NCI-H69 (cell line): ENCODE measurements at places on chromosomes 6 and 20.

DNA sequence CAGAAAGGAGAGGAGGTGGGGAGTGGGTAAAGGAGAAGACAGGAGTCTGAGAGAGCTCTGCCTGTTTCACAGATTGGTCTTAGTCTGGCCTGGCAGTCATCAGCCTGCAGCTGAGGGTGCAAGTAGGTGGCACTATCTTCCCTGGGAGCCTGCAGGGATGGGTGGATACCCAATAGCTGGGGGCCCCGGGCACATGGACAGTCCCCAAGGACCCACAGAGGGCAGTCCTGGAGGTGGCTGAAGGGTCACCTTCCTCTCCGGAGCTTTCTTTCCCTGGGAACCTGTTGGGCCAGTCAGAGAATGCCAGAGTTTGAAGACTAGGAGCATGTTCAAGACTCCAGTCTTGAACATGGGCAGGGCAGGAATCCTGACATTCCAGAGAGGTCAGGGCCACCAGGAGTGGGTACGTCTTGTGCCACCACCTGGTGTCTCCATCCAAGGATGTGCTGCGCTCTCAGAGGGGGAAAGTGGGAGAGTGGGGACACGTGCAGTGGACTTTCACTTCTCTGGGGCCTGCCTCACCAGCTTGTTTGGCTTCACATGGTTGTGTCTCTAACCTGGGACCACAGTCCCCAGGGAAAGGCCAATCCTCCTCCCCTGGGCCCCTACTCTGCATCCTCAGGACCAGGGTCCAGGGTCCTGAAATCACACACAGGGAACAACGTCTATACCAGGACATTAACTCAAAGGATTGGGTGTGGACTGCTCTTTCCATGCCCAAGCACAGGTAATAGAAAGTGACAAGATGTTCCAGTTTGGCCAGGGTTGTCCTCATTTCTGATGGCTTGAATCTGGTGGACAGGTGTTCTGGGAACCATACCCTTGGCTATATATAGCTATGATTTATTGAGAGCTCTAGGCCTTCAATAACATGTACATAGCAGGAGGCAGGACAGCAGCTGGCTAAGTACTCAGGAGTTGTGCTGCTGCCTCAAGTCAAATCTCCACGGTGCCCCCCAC is 18.0 kb downstream of the AARS2 start:
- peak; percentile 59 for DNase-seq

- no peak for DNase-seq
Observed at GRCh38 chr20:51447097-51447764, 95.3 kb downstream of the NFATC2 start.

DNA sequence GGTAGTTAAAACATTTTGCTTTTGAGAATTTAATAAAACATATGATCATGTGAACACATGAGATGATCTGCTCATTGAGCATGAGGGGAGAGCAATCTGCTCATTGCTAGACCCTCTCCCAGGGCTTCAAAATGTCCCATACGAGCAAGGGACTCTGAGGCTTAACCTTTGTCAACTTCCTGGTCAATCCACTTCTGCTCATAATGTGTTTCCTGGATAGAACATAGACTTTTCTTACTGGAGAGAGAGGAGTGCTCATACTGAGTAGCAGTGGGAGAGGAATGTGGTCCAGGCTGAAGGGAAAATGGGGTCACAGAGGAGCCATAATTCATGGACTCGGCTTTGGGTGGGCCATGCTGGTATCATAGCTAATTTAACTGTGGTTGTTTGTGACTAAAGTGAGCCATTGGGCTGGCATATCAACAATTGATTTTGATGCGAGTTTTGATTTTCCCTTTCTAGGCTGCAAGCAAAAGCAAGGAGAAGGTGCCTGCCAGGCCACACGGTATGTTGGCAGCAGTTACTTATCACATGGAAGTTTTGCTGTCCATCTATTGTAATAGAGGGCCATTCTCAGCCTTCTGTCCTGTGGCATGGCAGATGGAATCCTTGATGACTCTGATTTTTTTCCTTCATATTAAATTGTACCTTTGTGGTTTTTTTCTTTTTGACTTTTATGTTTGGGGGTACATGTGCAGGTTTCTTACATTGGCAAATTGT is 20.8 kb upstream of the ADGRF4 start:
- DNase-seq, result no peak

DNA sequence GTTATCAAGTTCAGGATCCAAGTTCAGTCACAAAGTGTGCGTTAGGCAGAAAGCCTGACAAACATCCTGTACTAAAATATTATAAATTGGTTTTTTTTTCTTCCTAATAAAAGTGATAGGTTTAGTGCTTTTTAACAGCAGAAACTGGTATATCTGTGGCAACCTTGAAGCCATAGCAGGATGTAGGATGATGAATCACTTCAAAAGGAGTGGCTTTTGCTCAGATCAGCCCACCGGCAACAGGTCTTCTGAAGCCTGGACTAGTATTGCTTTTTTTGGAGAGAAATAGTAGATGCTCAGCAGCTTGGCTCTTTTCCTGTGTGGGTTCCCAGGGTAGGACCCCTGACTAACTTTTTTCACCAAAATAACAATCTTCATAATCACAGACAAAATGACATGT is 190.8 kb downstream of the EPM2A start:
- no peak for DNase-seq

- DNase-seq, result peak; percentile 42
Observed at GRCh38 chr6:42783876-42784642, 2.2 kb downstream of the BICRAL start.

DNA sequence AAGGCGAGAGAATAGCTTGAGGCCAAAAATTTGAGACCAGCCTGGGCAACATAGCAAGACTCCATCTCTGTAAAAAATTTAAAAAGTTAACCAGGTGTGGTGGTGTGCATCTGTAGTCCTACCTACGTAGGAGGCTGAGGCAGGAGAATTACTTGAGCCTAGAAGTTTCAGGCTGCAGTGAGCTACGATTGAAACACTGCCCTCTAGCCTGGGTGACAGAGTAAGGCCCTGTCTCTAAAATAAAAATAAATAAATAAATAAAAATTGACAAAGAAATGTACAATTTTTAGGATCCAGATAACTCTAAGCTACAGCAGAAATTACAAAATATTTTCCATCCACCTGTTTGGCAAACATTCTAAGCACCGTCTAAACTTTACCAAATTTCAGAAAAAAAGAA is 941.0 kb upstream of the ADGRB3 start:
- peak; percentile 10 for DNase-seq

DNA sequence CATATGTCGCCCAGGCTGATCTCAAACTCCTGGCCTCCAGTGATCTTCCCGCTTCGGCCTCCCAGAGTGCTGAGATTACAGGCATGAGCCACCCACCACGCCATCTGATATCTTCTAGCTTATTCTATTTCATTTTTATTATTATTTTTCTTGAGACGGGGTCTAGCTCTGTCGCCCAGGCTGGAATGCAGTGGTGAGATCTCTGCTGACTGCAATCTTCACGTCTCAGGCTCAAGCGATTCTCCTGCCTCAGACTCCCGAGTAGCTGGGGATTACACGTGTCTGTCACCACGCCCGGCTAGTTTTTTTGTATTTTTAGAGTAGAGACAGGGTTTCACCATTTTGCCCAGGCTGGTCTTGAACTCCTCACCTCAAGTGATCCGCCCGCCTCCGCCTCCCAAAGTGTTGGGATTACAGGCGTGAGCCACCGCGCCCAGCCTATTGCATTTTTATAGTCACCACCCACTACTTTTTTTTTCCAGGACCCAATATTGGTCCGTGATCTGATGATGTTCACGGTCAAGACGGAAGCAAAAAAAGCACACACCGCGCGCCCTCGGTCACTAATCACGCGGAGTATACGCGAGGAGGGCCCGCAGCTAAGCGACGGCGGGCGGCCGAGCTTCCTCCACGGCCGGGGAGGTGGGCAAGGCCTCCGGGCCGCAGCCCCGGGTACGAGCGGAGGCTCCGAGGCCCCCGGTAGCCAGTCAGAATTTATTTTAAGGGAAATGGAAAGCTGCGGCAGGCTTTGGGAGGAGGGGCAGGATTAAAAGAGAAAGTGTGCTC is 1.1 kb upstream of the LSM14B start:
- no peak for DNase-seq

DNA sequence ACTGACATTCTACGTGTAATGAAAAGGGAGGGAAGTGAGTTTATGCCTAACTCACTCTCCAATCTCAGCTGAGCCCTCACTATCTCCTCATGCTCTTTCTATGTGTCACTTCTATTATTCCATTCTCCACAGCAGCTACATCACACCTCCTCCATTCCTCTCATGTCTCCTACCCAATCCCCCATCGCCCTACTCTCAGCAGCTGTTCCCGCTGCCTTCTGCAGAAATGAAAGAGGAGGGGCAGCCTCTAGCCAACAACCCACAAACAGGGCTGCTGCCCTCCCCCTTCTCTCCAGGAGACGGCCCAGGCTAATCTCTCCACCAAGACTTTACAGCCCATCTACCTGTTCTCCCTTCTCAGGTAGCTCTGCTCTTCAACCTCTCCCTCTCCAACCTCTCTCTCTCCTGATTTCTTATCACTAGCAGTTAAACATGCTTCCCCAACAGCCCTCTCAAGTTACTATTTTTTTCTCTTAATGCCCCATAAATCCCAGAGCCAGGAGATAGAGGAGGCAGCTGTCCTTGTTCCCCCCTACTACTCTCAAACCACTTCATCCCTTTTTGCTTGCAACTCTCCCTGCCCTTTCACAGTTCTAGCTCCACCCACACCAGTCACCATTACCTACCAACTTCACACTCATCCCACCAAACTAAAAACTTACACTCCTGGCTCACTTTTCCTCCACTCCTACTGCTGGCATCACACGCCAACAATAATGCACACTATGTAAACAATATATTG is 136.5 kb downstream of the BTBD9 start:
- DNase-seq, result peak; percentile 52

DNA sequence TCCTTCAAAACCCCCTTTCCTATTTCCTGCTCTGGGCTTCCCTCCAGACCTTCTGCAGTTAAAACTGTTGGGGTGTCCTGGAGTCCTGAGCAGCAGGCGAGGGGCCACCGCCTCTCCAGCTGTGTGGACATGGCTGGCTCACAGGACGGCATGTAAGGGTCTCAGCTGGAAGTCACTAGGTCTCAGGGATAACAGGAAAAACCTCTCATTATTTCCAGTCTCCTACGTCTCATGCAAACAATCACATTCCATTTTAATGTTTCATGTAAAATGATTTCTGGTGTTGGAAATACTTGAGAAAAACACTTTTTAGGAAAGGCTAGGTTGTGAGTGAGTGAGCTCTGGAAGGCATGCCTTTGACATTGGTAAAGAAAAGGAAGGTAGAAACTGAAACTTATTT is 158.7 kb downstream of the SCML4 start:
- peak; percentile 54 for DNase-seq

DNA sequence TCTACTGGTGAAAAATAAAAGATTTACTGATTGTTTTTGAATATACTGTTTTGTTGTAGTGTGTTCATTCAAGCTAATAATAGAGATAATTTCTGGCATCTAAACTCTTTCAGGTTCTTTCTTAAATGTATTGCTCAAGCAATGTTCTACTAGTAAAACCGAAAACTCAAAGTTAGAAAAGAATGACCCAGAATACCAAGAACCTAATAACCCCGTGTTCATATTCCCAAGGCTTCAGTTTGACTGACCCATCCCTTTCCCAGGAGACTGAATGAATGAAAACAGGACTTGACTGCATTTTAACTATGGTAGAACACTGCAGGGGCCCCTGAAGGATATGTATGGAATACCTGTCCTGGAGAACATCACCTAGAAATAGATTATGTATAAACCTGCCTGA is 375.3 kb downstream of the MAFB start:
- no peak for DNase-seq

DNA sequence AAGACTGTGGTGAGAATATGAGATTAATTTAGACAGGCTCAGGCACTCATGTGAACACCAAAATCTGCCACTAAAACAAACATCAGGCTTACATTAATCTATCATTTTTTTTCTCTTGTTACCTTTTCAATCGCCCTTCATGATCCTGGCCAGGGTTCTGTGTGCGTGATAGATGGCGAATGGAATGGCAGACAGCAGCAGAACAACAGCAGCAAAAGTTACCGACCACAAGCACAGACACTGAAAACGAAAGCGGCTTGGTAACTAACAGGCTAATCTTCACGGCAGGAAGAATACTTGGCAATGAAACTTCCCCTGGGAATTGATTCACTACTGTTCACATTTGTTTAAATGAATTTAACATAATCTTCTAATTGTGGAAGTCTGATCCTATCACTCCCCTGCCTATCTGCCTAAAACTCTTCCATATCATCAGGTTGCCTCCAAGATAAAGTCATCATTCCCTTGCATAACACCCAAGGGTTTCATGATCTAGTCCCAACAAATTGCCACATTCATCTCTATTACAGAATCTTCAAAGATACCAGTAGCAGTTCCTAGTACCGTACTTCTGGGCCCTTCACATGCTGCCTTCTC is 28.7 kb downstream of the PTPRK start:
- DNase-seq, result peak; percentile 58

DNA sequence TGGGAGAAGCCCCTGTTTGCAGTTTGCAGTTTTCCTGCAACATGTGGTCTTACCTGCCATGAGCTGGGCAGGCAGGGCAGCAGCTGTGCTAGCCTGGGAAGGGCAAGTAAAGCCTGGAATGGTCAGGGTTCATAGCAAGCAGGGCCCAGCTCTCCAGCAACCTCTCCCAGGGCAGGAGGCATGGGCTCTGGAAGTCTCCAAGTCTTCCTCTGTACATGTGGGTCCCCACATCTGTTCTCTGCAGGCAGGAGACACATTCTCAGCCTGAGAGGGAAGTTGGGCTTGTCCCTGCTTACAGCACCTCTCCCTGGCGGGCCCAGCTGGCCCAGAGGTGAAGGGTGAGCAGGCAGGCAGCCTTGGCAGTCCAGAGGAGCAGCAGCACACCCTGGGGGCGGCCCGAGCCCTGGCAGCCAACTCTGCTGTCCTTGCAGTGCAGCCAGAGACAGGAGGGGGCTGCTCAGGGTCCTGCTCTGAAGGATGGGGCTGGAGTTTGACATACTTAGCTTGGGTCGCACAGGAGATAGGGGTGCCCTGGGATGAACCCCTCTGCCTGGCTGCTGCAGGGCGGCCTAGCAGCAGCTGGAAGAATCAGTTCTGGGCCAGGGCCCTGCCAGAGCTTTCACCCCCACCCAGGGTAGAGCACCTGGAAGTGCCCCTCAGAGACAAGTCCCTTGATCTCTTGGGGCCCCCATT is 176.0 kb downstream of the MRPL14 start:
- DNase-seq, result peak; percentile 52

- DNase-seq, result no peak
Observed at GRCh38 chr6:169930799-169931198, 179.4 kb downstream of the ERMARD start.

GRCh38 chr6:82353848-82354247 is 9.8 kb upstream of the TPBG start:
- no peak for DNase-seq

DNA sequence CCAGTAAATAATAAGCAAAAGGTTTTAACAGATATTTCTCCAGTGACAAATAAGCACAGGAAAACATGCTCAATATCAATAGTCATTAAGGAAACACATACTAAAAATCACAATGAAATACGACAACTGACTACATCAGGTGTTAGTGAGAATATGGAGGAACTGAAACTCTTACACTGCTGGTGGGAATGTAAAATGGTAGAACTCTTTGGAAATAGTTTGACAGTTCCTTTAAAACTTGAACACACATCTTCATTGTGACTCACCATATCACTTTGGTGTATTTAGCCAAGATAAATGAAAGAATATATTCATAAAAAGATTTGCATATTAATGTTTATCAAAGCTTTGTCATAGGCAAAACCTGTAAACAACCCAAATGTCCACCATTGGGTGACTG is 11.3 kb upstream of the MAP3K5 start:
- no peak for DNase-seq

- peak; percentile 69 for DNase-seq
Observed at GRCh38 chr6:159929819-159930218, 39.0 kb downstream of the MAS1 start.
